Fibroblast of pulmonary artery (primary cell): ENCODE measurements at places on chromosomes 11 and 22.

DNA sequence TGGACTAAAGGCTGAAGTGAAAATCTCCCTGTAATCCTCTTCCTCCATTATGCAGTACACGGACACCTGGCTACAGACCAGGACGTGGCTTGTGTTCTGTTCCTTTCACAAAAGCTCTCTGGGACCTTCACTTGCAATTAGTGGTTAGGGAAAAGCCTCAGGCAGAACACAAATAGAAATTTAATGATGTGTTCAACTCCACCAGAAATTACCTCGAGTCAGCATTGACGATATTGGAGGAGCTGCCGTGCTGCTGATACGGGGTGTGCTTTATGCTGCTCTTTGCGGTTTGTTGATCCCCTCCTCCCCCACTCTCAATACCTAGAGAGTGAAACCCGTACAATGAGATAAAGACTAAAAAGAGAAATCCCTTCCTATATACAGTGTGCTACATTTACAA is 48.9 kb downstream of the POLD3 start:
- no peak for DNase-seq

GRCh38 chr11:45692808-45693453 is 27.5 kb upstream of the CHST1 start:
- DNase-seq = no peak

GRCh38 chr11:69293819-69294505 is at the start of gene MYEOV:
Gene MYEOV, plus strand, starts transcription at chr11:69294155. Its CDS starts 1,200 bp downstream, at chr11:69295355.
- DNase-seq = peak; percentile 38

DNA sequence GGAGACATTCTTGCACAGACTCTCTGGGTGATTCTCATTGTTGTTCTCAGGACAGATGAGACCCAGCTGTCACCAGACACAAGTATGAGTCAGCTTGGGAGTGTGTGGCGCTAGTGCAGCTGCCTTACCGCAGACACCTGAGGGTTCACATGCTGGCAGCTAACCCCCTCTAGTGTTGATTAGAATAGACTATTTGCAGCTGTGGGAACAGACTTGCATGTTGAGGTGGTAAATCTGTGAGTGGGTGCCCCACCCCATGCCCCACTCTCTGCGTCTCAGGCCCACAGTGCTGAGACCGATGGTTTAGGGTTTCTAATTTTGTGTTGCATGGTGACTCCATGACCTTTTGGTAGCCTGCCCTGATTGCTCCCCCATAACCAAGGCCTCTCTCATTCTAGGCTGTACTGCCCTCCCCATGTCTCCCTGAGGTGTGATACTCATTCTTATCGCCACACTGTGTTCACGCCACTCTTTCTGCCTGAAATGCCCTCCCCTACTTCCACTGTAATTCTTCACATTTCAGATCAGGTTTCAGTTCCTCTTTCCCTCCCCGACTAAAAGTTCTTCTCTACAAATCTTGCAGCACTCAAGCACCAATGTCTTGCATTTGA is 73.7 kb upstream of the KIRREL3 start:
- DNase-seq = peak; percentile 40

- peak; percentile 50 for DNase-seq
Observed at GRCh38 chr11:19511413-19512183, 201.0 kb upstream of the NAV2 start.

- no peak for DNase-seq
Observed at GRCh38 chr22:45562537-45563361, 60.1 kb downstream of the FBLN1 start.

DNA sequence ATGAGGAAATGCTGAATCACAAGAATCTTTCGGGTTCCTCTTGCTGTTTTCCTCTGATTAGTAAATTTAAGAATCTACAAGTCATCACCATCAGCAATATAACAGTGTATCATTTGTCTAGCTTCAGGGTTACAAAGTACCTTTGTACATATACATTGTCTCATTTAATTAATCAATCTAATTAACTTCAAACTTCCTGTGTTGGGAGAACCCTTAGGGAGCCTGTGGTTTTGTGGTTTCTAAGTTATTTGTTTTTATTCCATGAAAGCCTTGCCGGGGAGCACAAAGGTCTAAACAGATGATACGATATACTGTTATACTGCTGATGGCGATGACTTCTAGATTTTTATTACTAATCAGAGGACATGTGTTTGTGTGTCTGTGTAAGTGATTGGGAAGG is 41.0 kb downstream of the TIMP3 start:
- DNase-seq = no peak

DNA sequence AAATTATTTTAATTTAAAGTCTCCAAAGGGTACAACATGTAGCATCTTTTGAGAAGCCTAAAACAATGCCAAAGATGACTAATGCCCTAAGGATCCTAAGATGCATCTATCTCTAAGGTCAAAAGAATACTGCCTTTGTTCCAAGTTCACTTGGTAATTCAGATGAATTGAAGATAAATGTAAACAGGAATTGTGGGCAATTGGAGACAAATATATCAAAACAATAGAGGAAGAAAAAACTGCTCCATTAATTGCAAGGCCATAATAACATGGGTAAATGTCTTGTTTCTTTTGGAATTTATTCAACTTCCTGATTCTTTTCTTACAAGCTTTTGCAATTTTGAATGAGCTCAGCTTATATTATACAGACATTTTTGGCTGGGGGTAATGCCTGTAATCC is 338.6 kb downstream of the TTC28 start:
- DNase-seq = peak; percentile 54

GRCh38 chr11:124844664-124845079 is 20.6 kb upstream of the ROBO3 start:
- DNase-seq = no peak

DNA sequence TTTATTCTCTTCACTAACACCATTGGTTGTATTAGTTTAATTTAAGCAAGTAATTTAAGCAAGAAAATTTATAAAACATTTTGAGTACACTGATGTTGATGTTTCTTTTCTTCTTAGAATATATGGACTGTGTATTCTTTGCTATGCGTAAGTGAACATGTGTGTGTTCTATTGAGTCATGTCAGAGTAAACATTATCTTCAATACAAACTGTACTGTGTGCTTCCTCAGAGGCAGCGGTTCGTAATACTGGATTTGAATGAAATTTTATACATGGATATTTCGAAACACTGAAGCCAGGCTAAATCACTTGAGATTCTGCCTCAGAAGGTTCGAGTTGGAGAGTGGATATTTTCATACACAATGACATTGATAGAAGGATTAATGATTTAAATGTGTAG is 452.6 kb downstream of the LUZP2 start:
- DNase-seq = no peak

- no peak for DNase-seq
Observed at GRCh38 chr22:36243986-36244385, 4.7 kb upstream of the APOL2 start.

- DNase-seq = no peak
Observed at GRCh38 chr11:14362611-14363010, 3.6 kb upstream of the RRAS2 start.

GRCh38 chr11:72039031-72039855 is 40.5 kb downstream of the IL18BP start:
- no peak for DNase-seq

DNA sequence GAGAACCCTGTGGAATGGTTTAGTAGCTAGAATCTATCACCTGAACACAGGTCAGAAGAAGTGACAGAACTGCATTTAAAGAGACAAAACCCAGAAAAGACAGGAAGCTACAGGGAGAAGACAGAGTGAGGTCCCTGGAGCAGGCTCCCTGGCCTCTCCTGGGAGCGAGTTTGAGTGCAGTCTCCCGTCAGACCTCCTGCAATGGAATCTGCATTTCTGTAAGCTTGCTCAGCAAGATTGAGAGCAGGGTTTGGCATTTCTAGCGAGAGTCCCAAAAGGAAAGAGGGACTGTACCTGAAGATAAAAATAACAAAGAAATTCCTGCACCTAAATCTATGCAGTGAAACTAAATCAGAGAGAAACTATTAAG is 74.2 kb downstream of the MORC2 start:
- DNase-seq = no peak

DNA sequence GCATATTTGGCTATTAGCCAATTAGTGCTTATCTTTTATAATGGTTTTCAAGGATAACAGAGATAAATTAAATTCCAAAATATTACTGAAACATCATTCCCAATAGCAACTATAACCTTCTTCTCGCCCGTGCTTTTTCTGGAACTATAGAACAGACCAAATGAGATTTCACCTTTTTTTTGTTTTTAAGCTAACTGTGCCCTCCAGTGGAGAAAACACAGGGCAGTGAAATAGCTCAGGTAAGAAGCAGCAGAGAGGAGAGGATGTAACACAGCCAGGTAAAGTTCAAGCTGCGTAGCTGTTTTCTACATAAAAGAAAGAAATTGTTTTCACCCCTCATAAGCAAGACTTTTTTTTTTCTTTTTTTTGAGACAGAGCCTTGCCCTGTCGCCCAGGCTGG is 28.2 kb downstream of the HSD17B12 start:
- DNase-seq = peak; percentile 18

DNA sequence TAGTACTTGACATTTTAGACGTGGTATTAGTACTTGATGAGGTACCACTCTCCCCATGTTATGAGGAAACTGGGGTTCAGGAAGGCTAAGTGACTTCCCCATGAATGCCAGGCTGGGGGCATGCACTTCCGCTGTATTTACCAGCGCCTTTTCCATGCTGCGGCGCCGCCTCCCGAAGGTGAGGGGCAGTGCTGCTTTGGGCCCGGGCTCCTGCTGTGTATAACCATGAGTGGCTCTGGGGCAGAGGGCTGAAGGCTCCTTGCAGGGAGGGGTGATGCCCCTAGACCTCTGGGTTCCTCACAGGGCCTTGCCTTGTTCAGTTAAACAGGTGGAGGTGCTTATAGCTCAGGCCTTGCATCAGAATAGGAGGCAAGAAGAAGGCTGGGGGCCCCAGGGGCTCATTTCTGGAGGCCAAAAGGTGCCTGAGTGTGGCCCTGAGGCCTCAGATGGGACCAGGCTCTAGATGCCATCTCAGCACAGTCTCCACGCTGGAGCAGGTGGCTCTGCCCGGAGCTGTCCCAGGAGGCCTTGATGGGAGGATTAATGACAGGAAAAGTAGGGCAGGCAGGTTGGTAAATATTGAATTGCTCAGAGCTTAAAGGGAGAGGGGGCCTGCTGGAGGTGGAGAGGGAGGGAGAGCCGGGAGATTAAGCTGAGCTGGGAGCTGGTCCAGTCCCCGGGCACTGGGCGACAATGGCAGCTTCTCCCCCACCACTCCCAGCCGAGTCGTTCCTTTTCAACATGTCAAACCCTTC is 129.6 kb downstream of the CEP164 start:
- no peak for DNase-seq

DNA sequence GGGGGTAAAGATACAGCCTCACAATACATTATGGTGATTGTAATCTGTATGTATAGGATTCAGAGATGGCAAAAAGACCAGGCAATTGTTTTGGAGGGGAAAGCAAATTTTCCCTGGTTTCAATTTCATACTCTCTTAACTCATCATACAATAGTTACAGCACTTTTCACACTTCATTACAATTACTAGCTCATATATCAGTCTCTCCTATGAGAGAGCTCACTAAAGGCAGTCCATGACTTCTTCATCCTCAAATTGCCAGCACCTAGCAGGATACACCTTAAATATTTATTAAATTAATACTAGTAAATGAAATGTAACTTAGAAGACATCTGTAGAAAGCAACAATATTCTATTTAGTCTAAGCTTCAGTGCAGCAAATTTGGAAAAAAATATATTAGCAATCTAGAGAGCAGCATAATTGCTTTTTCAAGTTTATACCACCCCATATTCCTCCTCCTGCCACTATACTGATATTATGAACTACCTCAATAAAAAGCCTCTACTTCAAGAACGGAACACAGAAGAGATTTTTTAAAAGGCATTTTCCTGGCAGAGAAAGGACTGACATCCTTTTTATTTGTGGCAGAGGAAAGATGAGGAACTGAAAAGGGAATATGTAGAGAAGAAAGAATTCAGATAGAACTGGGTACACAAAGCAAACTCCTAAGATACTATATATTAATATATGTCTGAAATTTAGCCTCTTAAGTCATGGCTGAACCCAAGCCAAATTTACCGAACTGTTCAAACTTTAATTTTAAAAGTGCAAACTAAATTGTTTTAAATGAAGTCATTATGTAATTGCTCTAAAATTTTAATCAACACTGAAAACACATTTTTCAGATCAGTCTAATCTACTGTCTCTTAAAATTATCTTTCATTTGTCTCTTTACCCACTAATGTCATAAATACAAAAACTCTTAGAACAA is 27.7 kb downstream of the PICALM start:
- DNase-seq = no peak

GRCh38 chr11:65119670-65119995 is 2.1 kb upstream of the ZNHIT2 start:
- no peak for DNase-seq

GRCh38 chr11:124644426-124645280 is 22.0 kb downstream of the TBRG1 start:
- DNase-seq = peak; percentile 82

DNA sequence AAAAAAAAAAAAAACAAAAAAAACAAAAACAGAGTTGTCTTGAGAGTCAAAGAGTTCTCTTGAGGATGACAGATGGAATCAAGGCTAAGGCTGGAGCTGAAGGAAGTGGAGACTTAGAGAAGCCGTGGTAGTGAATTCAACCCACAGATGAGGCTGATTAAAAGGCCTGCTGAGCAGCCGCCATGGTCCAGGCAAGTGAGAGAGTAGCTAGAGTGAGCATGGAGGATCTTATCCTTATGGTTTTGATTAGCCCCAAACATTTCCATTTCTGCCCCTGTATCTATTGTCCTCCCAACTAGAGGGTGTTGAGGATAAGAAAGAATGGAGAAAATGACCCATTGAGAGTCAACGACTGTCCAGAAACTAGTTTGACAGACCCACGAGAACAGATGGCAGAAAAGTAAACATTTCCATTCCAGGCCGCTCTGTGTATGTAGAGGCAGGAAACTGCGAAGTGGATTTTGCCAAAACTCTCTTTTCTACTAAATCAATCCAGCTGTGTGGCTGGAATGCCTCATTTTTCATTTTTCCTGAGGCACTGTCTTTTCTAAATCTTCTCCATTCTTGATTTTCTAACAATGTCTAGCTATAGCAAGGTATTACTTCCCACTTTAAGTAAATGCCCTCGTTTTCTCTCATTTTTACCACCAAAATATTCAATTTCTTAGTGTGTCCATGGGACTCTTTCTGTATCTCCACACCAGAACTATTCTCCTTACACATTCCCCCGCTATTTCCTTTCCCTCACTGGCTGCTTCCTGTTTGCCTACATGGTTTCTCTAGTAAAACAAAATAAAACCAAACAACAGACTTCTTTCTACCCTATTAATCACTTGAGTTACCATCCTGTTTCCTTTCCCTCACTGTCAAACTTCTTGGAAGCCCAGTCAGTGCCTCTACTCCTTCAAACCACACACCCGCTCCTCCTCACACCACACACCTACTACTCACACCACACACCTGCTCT is 5.4 kb upstream of the MMP8 start:
- DNase-seq = peak; percentile 16

DNA sequence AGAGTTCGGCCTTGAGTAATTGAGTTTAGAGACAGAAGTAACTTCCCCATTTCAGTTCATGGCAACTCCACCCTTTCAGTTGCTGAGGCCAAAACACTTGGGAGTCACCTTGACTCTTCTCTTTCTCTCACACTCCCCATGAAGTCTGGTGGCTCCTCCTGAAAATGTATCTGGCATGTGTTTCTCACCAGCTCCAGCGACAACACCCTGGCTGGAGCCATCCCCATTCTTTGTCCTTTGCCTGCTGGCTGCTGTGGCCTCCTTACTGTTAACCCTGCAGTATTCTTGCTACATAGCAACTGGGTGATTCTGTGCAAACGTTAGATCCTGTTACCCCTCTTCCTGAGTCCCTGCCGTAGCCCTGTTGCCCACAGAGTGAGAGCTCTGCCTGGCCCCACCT is 23.8 kb downstream of the SLC6A5 start:
- no peak for DNase-seq
